ENCODE measurements at places on chromosomes 7 and 10. TPM values are rescaled to one million over a fixed set of nuclear protein-coding genes. Genes with fewer than 3 reads are reported as not detected.
A peak's percentile ranks its signal among the peaks of the same experiment; 100 is the strongest.

- H3K36me3 ChIP-seq, result no peaks in the 10 kb centered on the region
- H3K27me3 ChIP-seq, result no peaks in the 10 kb centered on the region
- no peak overlapping the region for H3K27ac ChIP-seq
Observed at GRCh38 chr7:18064242-18064838, 36.7 kb upstream of the PRPS1L1 start.

SEMA3A gene
- 24.3 TPM for total RNA-seq

DNA sequence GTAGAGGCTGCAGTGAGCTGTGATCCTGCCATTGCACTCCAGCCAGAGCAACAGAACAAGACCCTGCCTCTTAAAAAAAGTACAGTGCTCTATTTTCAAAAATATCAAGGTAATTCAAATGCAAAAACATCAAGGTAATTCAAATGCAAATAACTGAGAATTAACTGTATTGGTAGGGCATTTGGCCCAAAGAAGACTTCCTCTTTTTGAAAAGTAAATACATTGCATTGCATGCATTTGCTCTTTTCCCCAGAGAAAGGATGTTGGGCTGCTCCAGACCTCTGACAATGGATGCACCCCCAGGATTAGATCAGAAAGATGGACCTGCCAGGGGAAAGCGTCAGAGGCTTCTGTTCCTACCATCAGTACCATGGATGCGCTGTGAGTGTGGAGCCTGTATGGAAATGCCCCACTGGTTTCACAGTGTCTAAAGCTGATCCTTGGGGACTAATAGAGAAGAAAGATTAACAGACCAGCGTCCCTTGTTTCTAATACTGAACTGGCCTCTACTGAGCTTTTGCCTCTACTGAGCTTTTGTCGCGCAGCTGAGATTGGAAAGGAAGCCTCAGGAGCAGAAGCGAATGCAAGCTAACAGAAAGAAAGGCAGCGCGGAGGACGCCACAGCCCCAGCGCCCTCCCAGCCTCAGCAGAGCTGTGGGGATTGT lies 93.5 kb upstream of the LYZL2 start:
- DNase-seq, result no peak
- no peaks in the 10 kb centered on the region for H3K36me3 ChIP-seq
- H3K27me3 ChIP-seq, result peaks cover 12% of the 10 kb centered on the region

DNA sequence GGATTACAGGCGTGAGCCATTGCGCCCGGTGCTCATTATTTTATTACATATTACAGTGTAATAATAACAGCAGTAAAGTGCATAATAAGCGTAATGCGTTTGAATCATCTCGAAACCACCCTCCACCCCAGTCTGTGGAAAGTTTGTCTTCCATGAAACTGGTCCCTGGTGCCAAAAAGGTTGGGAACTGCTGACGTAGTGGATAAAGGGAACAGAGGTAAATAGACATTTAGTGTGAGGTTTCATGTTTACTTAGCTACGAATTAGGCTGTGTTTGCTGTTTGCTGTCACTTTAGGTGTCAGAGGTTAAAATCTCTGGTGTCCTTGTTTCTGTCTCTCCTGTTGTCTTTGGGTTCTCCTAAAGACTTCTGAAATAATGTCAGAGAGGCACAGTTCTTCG lies 60.3 kb upstream of the SLC39A12 start:
- H3K27me3 ChIP-seq, result peaks cover 9% of the 10 kb centered on the region
- no peaks in the 10 kb centered on the region for H3K36me3 ChIP-seq
- no peaks in the 10 kb centered on the region for H3K4me1 ChIP-seq
- no peak overlapping the region for H3K27ac ChIP-seq

DNA sequence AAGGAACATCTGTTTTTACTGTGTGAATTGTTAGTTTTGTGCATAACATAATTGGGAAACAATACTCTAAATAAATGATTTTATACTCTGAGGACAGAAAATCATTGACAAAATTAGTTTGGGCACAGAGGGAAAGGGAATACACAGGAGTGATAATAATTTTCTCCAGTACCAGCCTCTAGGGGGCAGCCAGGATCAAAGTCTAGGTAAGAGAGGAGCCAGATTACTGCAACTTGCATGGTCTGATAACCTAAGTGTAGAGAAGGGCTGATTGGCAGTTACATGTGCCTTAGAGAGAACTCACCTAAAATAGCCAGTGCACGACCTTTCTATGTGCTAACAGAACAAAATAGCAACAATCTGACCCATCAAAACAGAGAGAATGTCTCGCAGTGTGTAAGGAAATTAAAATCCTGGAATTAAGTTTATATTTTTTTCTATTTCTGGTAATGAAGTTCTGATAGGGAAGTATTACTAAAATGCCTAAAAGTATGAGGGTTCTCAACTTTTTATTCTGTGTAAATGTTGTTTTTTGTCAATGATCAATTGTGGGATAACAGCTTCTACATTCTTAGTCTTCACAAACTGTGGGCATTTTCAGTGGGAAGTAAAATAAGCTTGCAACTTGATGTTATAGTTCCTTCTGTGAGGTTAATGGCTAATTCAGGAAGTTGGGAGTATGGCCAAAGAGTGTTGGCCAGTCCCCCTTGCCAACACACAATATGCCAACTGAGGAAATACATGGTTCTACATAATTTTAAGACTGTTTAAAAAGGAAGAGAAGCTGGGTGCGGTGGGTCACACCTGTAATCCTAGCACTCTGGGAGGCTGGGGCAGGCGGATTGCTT lies 66.4 kb downstream of the EXOC6 start:
- no peak overlapping the region for H3K4me3 ChIP-seq
- H3K27ac ChIP-seq, result no peak overlapping the region
- H3K4me1 ChIP-seq, result no peaks in the 10 kb centered on the region
- peak; percentile 63 for DNase-seq
- no peaks in the 10 kb centered on the region for H3K36me3 ChIP-seq
- no peaks in the 10 kb centered on the region for H3K27me3 ChIP-seq

MSS51 gene
- 2.9 TPM for total RNA-seq

PPP1R9A gene
- 17.9 TPM for total RNA-seq

SPDYE11 gene
- not detected for total RNA-seq

DNA sequence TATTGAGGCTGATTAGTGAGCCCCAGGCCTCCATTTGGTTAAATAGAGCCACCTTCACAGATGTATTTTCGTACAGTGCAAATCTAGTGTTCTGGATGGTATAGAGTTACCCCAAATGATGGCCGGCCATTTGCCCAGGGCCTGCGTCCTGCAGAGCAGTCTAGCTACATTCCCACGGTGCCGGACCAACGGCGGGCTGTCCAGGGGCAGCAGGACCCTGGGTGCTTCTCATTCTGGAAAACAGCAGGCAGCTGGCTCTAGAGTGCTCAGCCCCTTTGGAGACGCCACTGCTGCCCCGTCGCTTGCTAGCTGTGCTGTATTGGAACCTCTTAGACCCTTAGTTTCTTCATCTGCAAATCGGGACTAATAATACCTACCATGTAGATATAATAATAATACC lies 149.1 kb downstream of the RGS10 start:
- H3K36me3 ChIP-seq, result no peaks in the 10 kb centered on the region
- H3K4me3 ChIP-seq, result no peak overlapping the region
- no peak overlapping the region for H3K27ac ChIP-seq
- H3K4me1 ChIP-seq, result no peaks in the 10 kb centered on the region
- no peak for DNase-seq
- no peaks in the 10 kb centered on the region for H3K27me3 ChIP-seq

DNA sequence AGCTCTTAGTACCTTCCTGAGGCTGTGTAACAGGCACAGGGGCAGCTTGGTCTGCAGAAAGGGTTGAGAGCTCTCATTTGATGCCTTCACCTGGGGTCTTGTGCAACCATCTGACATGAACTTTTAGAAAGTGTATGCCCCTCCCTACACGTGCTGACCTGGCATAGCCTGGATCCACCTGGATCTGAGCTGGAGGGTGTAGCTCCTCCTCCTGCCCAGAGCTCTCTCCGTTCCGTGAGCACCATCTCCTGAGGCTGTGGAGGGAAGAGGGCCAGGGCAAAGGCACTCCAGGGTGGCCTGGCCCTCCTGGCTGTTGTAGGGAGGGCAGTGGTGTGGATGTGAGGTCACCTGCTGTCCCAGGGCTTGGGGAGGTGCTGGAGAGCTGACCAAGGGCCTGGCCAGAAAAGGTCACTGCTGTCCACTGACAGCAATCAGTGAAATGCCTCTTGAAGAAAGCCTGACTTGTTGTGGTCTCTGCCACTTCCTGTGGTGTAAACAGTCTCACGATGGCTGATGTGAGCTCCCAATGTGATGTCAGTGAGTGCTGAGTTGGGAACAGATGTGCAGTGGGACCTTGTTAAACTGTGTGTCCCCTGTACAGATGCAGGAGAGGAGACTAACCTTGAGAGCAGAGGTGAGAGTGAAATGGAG lies 23.0 kb downstream of the AMZ1 start:
- no peak overlapping the region for H3K4me3 ChIP-seq
- peaks cover 39% of the 10 kb centered on the region for H3K36me3 ChIP-seq
- no peak for DNase-seq
- H3K27ac ChIP-seq, result no peak overlapping the region
- no peaks in the 10 kb centered on the region for H3K27me3 ChIP-seq
- peaks cover 10% of the 10 kb centered on the region for H3K4me1 ChIP-seq

DNA sequence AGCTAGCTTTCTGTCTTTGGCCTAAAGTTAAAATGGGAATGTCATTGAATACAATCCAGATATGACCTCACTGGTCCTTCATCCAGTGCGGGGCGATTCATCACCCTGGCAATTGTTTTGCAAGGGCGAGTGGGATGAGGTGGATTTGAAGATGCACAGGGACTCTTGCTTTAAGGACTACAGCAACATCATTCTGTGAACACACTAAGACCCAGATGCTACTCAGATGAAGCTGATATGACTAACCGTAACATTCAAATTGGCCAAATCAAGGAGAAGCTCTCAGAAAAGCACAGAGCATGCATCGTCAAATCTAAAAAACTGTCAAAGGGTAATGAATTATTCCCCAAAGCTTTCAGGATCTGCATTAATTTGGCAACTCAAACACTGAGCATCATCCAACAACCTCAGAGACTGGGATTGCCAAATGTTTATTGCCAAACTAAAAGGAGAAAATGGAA lies 12.8 kb downstream of the CPA1 start:
- H3K27me3 ChIP-seq, result no peaks in the 10 kb centered on the region
- H3K4me1 ChIP-seq, result no peaks in the 10 kb centered on the region
- H3K27ac ChIP-seq, result no peak overlapping the region
- no peaks in the 10 kb centered on the region for H3K36me3 ChIP-seq
- no peak for DNase-seq
- H3K4me3 ChIP-seq, result no peak overlapping the region

- H3K4me1 ChIP-seq, result peaks cover 8% of the 10 kb centered on the region
- H3K36me3 ChIP-seq, result peaks cover 11% of the 10 kb centered on the region
Observed at GRCh38 chr7:149558149-149558861, 60.7 kb upstream of the ZNF746 start.

DNA sequence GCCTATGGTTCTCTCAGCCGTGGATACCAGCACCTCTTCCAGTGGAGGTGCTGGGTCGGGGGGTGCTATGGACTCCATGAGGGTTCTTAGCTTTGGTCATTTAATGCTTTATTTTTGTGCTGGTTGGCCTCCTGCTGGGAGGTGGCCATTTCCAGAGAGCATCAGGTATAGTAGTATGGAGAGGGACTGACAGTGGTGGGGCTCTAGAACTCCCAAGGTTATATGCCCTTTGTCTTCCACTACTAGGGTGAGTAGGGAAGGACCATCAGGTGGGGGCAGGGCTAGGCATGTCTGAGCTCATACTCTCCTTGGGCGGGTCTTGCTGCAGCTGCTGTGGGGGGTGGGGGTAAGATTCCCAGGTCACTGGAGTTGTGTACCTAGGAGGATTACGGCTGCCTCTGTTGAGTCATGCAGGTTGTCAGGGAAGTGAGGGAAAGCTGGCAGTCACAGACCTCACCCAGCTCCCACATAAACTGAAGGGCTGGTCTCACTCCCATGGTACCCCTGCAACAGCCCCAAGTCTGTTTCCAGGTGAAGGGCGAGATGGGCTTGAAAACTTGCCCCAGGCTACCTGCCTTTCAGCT lies 763.2 kb upstream of the LRRTM3 start:
- no peaks in the 10 kb centered on the region for H3K36me3 ChIP-seq
- H3K27ac ChIP-seq, result no peak overlapping the region
- H3K27me3 ChIP-seq, result no peaks in the 10 kb centered on the region
- no peaks in the 10 kb centered on the region for H3K4me1 ChIP-seq
- no peak overlapping the region for H3K4me3 ChIP-seq

OR6V1 gene
- total RNA-seq, result not detected

- H3K36me3 ChIP-seq, result no peaks in the 10 kb centered on the region
- H3K4me1 ChIP-seq, result peaks cover 37% of the 10 kb centered on the region
- no peak for DNase-seq
Observed at GRCh38 chr7:19932549-19933249, 159.3 kb upstream of the TMEM196 start.

FAM241B gene
- total RNA-seq, result 25.2 TPM

OR6B1 gene
- not detected for total RNA-seq

- H3K27ac ChIP-seq, result no peak overlapping the region
- peaks cover 12% of the 10 kb centered on the region for H3K4me1 ChIP-seq
- peaks cover 53% of the 10 kb centered on the region for H3K36me3 ChIP-seq
- no peak for DNase-seq
- H3K4me3 ChIP-seq, result peak overlapping the region; percentile 70
- H3K27me3 ChIP-seq, result peaks cover 20% of the 10 kb centered on the region
Observed at GRCh38 chr7:101161692-101162471, 3.5 kb downstream of the VGF start.

GRCh38 chr10:29204070-29204800 lies 84.6 kb upstream of the LYZL1 start:
- no peak overlapping the region for H3K4me3 ChIP-seq
- H3K36me3 ChIP-seq, result no peaks in the 10 kb centered on the region
- no peak overlapping the region for H3K27ac ChIP-seq
- no peaks in the 10 kb centered on the region for H3K4me1 ChIP-seq
- no peak for DNase-seq

DNA sequence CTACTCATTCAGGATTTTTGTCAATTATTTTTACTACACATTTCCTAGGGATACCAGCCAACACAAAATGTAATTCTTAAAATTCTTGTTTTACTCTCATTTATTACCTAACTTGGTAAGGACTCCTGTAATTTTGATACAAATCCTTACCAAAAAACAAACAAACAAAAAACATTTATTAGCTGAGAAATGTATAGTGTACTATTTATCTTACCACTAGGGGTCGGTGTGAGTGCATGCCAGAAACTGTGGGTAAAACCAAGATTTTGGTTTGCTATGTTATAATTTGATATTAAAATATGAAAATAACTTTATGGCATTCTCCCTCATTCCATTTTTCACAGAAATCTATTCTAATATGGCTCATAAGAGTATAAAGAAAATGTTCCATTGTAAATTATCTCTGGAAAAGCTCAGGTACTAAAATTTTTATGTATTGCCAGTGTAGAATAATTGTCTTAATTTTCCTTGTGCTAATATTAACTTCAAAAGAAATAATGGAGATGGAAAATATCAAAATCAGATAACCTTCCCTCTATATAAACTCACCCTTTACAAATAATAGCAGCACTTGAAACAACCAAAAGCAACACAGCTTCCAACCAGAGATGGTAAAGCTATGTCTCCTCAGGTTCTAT lies 290.8 kb upstream of the PCDH15 start:
- DNase-seq, result peak; percentile 11
- H3K4me3 ChIP-seq, result no peak overlapping the region
- H3K4me1 ChIP-seq, result no peaks in the 10 kb centered on the region
- no peak overlapping the region for H3K27ac ChIP-seq
- no peaks in the 10 kb centered on the region for H3K36me3 ChIP-seq
